ENCODE measurements at places on chromosomes 2 and 18. TPM values are rescaled to one million over a fixed set of nuclear protein-coding genes. Genes with fewer than 3 reads are reported as not detected.

CRYGC gene
- polyA plus RNA-seq = not detected

TANC1 gene
- polyA plus RNA-seq = 3.6 TPM

GRCh38 chr2:17752892-17753802 is 463 bp downstream of the SMC6 start:
- DNase-seq = peak; percentile 66

DNA sequence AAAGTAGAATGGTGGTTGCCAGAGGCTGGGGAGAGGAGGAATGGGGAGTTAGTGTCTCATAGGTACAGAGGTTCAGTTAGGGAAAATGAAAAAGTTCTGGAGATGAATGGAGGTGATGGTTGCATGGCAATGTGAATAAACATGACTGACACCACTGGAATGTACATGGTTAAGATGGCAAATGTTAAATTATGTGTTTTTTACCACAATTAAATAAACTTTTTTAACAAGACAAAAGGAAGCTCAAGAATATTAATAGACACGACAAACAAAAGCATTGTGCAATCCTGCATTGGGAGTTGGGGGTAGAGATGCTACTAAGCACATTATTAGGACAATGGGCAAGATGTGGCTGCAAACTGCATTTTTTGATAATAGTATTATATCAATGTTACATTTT is 147.7 kb downstream of the TWIST2 start:
- no peak for DNase-seq

- DNase-seq = no peak
These were observed 34.7 kb downstream of the RBKS start for GRCh38 chr2:27855476-27855875.

MAP4K3 gene
- 12.6 TPM for polyA plus RNA-seq

MYO1B gene
- polyA plus RNA-seq = 37.1 TPM

DNA sequence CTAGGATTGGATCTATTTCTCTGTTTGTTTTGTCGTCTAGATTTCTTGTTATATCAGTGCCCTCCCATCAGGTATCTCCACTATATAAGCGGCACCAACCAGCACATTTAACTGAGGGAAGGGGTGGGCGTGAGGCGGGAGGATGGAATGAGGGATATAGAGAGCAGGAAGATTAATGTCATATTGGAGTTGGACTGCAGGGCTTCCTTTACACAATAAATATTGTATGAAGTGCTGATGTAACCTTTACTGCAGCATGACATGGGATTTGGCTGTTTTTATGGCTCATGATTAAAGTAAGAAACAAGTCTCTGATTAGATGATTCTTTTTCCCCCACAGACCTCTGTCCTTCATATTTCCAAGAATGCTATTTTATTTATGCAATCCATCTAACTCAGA is 54.8 kb downstream of the TMEM200C start:
- DNase-seq = no peak

- no peak for DNase-seq
These were observed 15.1 kb downstream of the CLIP4 start for GRCh38 chr2:29130295-29130694.

TMEM198 gene
- polyA plus RNA-seq = 1.2 TPM

GRCh38 chr2:190701586-190701985 is 52.7 kb downstream of the NAB1 start:
- DNase-seq = no peak

DNA sequence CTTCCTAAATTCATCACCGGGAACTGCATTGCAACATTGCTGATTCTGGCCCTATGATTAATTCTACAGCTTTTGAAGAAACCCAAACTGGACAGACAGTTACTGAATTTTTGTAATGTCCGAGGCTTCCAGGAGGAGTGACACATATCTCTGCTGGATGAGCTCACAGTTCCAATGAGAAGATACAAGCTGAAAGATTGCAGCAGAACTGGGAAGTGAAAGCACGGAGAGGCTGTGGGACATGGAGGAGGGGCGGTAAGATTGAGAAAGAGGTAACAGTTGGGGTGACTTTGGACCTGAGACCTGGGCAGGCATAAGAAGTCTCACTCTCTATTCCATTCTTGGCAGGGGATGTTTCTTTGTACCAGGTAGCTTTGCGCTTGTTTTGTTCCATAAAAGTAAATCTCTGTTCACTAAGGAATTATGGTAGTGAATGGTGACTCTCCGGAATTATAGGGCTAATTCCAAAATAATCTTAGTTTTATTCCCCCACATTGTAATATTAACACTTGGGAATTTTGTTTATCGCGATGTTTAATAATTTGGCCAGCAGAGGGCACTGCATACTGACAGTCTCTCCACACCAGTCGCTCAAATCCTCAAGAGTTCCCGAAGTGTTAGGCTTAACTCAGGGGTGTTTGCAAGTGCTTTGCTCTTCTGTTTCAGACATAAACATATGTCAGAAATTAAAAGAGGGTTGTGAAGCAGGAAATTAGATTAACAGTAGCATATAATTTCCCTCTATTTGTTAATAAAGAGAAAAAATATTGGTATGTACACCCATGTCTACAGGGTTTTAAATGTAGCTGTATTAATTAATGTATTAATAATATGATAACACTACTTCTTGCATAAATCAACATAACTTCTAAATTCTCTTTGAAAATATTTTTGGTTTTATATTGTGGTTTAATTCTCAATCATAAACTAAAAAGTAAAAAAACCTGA is 201.4 kb downstream of the SOCS6 start:
- DNase-seq = no peak

NCKAP5 gene
- polyA plus RNA-seq = 0.60 TPM

DNA sequence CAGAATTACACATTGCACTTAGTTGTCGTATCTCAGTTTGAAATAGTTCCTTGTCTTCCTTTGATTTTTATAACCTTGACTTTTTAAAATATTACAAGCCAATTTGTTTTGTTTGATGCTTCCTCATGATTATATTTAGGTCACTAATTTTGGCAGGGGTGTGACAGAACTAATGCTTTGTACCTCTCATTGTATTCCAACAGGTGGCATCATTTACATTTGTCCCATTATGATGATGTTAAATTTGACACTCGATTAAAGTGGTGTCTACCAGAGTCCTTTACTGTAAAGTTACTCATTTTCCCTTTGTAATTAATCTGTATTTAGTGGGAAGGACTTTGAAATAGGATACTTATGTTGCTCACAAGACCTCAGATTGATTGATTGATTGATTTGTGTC is 21.5 kb upstream of the MFSD2B start:
- no peak for DNase-seq

- DNase-seq = no peak
These were observed 164.3 kb upstream of the PGAP1 start for GRCh38 chr2:197090742-197091367.

DNA sequence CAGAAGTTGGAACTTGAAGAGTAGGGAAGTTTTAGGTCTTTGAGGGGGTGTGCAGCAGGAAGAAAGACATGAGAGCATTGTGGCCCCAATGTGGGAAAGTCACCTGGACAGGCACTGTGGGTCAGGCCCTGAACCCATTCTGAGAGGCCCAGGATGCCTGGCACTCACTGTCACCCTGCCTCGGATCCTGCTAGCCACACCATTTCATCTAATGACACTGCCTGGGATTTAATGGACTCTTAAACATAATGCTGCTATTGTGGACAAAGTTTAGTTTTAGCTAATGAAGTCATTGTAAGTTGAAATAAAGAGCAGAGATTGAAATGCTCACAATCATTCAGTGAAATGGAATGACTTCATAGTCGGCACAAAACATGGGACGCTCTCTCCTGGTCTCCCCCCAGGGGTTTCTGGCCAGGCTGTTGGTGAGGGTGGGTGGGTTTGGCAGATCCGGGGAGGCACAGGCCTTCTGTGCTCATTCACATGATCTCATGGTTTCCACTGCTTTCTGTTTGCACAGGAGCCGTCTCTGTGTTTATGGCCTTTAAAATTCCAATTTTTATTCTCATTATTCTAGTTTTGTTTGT is 141.8 kb upstream of the KLHL29 start:
- peak; percentile 66 for DNase-seq

DNA sequence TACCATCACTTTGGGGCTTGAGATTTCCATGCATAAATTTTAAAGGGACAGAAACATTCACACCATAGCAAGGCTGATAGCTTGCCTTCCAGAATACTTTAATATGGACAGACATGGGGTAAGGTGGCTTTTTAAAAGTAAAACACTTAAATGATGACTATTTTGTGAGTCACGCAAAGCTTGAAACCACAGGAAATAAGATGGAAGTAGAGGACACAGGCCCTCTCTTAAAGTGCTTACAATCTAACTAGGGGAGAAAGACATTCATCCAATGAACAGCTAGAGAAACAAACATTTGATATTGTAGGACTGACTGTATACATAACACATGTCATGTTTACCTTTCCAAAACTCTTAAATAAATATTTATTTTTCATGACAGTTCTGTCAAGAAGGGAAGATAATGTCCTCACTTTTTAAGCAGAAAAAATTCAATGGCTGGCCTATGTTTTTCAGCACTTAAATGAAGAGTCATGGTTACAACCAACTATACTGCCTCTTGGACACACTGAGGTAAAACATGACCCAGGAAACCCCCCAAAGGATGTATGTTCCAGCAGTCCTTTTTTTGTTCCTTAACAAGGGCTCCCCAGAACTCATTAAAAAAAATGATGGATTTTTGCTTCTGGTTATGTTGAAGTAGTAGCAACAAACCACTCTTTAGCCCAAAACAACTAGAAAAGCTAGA is 120.0 kb upstream of the RBMS1 start:
- no peak for DNase-seq

DNA sequence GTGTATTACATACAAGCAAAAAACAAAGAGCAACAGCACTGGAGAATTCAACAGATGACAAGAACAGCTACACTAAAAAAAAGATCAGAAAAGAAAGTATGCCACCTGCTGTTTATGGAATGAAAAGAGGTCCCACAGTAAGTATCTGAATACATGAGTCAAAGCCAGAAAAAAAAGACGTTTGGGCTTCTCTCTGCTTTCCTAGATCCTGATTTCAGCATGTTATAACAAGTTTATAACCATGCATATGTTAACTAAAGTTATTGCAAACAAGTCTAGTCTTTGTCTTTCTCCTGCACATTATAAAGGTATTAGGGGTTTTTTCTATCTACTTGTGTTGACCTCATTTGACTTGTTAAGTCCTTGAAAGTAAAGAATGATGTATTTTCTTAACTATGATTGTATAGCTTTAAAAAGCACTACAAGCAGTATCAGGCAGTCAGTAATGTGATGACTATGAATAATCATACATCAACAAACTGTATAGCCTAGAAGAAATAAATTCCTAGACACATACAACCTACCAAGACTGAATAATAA is 108.5 kb upstream of the COL5A2 start:
- DNase-seq = no peak

DNA sequence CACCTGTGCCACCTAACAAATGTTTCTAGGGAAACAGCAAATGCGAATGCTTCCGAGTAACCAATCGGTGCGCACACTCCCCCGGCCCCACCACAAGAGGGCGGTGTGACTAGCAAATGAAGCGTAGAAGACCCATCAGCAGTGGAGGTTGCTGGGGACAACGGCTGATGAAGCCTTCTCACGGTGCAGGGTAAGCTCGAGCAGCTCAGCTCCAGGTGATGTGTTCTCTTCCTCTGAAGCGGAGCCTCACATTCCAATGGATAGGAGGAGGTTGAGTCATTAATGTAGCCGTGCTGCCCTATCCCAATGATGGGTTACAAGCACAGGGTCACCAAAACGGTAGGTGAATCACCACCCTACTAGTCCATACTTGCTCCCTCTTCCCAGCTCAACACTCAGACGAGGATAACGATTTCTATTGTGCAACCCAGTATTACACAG is 127.6 kb upstream of the TWIST2 start:
- DNase-seq = no peak

ANKRD62 gene
- polyA plus RNA-seq = 0.03 TPM

DNA sequence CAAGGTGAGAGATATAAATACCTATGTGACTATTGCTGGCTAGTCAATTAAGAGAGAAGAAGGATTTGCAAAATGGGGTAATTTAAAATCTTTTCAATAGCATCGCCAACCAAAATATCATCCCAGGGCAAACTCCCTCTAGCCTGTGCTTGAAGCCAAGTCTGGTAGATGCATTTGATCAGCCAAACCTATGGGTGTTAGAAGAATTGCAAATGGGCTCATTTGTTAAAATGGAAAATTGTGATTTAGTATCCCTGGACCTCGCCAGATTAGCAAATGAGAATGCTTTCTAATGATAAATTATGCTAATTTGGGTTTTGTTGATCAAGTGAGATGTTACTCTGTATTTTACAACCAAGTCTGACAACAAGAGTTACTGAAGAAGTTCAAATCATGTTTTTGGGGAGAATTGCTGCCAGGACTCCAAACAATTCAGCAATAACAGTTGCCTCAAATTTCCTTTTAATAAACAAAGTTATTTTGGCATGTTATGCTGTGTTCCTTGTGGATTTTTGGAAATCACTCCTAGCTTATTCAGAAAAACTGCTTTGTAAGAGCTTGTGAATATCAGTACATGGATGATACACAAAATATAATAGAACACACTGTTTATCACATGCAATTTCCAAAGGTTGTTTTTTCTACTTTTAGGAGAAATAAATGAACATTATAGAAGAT is 272.5 kb upstream of the PARD3B start:
- DNase-seq = no peak

DNA sequence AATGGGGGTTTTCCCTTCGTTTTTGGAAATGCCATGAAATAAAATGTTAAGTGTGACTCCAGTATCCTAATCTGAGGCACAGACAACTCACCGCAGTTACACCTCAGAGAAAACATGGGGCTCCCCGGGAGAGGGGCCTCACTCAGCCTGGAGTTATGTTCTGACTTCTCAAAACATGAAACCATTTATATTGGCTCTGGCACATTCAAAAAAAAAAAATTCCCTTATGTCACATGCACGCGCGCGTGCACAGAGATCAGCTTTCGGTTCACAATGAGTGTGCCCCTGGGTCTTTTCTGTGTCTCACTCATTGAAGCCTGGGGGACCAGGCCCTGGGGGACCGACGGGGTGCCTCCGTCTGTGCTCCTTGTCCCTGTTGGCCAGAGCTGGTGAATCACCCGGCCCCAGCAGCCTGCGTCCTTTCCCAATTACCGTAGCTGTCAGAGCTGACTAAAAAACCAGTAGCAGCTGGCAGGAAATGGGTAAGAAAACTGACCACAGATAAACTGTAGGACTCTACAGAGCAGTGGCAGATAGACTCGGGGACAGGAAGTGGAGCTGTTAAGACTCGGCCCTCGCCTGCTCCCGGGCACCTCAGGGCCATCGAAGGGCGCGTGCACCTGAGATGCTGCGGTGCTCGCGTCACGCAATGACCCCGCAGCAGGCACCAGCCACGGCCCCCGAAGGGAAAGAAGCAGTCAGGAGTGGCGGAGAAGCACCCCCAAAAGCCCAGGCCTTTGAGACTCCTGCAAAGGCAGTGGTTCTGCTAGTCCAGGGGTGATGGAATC is 138.3 kb upstream of the ID2 start:
- DNase-seq = peak; percentile 82

- no peak for DNase-seq
These were observed 52.5 kb upstream of the NABP1 start for GRCh38 chr2:191625446-191625845.

CHST10 gene
- 0.46 TPM for polyA plus RNA-seq

- no peak for DNase-seq
These were observed 72.7 kb upstream of the MGAT4A start for GRCh38 chr2:98803405-98804264.

GRCh38 chr2:1823187-1824169 is 79.2 kb upstream of the PXDN start:
- no peak for DNase-seq

- DNase-seq = no peak
These were observed 121.5 kb upstream of the RASGRP3 start for GRCh38 chr2:33354981-33355380.

GRCh38 chr2:38174646-38175423 is 98.9 kb upstream of the CYP1B1 start:
- no peak for DNase-seq

- no peak for DNase-seq
These were observed 7.0 kb downstream of the INHBB start for GRCh38 chr2:120352696-120353590.

GDF7 gene
- polyA plus RNA-seq = under 0.01 TPM

- no peak for DNase-seq
These were observed 274.4 kb downstream of the ERBB4 start for GRCh38 chr2:212264187-212264586.
